ENCODE measurements at places on chromosomes 13 and 19. TPM values are rescaled to one million over a fixed set of nuclear protein-coding genes. Genes with fewer than 3 reads are reported as not detected.

Gene OCEL1
- total RNA-seq = 9.3 TPM

Gene SIAH3
- 3.9 TPM for total RNA-seq

Gene UPF1
- 121 TPM for total RNA-seq

Gene PPM1N
- total RNA-seq = 2.9 TPM

Gene THSD1
- total RNA-seq = 0.66 TPM

Gene BAX
- total RNA-seq = 126 TPM

Gene SERPINE3
- not detected for total RNA-seq

Gene LILRA5
- total RNA-seq = not detected

Gene SLC10A2
- not detected for total RNA-seq

Gene PABPC3
- 0.04 TPM for total RNA-seq

Gene CACNG6
- 38.4 TPM for total RNA-seq

Gene CLDN10
- total RNA-seq = not detected

Gene UBE2L5
- total RNA-seq = not detected

Gene NDUFA13
- total RNA-seq = 119 TPM

Gene PCDH20
- 7.3 TPM for total RNA-seq

Gene FFAR3
- total RNA-seq = not detected

Data from cardiac muscle cell (in vitro differentiated cells and primary cell).